ENCODE measurements at places on chromosomes 1 and 21.

GRCh38 chr1:82032068-82032467 lies 231.3 kb downstream of the ADGRL2 start:
- DNase-seq, result no peak

DNA sequence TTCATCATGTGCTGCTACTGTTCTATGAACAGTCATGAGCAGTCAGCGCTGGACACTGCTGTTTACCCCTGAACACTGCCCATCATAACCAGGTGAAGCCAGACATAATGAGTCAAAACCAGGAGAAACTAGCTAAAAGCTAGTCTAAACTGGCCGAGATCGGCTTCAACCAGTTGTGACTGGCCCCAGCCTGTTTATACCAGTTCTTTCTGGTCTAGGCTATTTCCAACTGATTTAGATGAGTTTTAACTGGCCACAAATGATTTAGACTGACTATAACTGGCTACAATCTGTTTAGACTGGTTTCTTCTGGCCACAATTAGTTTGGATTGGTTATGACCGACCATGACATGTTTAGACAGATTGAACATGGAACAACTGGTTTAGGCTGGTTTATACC lies 348.3 kb upstream of the CAMK1G start:
- no peak for DNase-seq

- no peak for DNase-seq
Observed at GRCh38 chr1:64915381-64916274, 50.7 kb downstream of the JAK1 start.

DNA sequence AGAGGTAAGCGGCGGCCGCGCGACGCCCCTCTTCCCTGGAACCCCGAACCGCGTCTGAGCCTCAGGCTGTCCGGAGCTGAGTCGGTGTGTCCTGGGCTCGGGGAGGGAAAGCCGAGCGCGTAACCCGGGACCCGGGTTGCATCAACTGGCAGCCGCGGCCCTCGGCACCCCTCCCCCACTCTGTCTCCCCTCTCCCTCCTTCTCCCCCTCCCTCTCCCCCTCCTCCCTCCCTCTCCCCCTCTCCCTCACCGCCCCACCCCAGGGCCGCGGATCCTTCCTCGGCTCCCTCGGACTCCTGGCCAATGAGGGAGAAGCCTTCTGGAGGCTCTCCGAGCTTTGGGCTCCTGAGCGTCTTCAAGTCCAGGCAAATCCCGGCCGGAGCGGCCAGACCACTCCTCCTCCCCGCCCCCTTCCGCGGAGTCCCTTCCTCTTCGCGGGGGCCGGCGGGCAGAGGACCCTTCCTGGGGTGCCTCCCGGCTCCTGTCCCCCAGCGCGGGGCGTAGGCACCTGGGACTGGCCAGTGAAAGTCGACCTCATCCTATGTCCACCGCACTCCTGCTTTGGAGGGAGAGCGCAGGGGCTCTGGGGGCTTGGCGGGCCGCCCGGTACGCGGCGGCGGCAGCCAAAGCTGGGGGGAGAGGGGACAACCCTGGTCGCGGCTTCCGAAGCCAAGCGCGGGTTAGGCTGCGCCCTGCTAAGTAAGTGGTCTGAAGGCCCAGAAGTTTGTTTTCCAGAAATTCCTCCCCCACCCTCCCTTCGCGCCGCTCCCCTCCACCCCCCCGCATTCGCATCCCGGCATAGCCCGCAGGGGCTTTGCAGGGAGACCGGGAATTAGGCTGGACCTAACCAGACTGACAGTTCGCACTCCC lies 850 bp downstream of the SESN2 start:
- no peak for DNase-seq

Measured in stimulated activated CD4-positive, alpha-beta T cell treated with anti-CD3 and anti-CD28 coated beads, Interleukin-1b, Interleukin-23, amount 100 ng/mL, for 1 hour (primary cell).